ENCODE measurements at places on chromosomes 5 and 9. TPM values are rescaled to one million over a fixed set of nuclear protein-coding genes. Genes with fewer than 3 reads are reported as not detected.

PCDHGB4 gene
- not detected for total RNA-seq

- DNase-seq = no peak
Measured at GRCh38 chr9:137464291-137464999, 5.3 kb upstream of the NSMF start.

HTR1A gene
- not detected for total RNA-seq

DNA sequence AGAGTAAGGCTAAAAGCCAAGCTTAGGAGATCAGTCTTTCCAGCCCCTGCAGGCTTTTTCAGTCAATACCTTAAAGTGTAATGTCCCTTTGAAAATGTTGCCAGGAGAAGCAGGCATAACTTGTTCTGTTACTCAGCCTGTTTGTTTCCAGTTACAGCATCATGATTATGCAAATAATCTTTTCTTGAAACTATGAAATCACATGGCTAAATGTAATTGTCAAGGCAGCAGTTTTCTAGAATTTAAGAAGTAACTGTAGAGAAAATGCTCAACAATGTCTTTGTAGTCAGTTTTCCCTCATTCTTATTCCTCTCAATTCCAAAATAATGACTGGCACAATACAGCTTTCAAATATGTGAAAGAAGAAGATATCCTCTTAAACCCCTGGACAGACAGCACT, 1.9 kb upstream of the GPR107 start:
- DNase-seq = peak; percentile 37

DNA sequence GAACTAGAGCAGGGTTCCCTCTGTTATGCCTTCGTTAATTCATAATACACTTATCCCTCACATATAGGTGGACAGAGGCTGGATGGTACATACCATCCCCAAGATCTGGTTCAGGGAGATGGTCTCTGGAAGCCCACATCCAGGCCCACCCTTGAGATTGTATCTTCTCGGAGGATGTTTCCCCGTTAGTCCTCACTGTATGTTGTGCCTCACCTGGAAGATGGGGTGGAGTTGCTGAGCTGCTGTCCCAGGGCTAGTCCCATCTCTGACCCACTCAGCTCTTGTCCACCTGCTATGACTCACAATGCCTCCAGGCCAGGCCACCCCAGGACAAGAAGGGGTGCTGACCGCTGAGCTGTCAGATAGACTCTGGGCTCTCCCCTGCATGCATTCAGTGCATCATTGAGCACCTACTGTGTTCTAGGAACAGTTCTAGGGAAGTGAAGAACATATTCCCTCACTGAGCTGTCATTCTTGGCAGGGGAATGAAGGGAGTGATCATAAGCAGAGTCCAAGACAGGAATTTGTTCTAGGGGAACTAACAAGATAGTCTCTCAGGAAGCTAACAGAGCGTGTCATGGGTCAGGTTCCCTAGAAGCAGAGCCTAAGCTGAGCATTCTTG, at the start of gene CBY3:
Gene CBY3, minus strand, starts transcription at position 255 of the 622 bp plus-strand sequence. Its CDS starts 116 bp downstream, at position 139.
- DNase-seq = peak; percentile 33

Data from PC-9 (cell line).